Dermis microvascular lymphatic vessel endothelial cell (primary cell): ENCODE measurements at places on chromosomes 5 and 9. TPM values are rescaled to one million over a fixed set of nuclear protein-coding genes. Genes with fewer than 3 reads are reported as not detected.

DNA sequence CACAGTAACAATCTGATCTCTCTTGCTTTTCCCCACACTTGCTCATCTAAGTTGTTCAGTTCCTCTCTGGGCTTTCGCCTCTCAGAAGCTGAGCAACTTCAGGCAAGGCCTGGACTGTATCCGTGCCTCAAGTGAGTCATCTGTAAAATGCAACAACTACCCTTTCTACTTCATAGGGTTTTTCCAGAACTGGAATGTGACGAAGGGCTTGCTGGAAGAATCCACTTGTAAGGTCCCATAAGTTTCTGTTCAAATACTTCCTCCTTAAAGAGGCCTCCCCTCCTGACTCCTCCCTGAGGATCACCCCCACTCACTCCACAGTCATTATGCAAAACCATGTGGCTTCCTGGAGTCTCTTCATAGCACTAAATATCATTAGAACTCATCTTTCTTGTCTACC, 17.5 kb upstream of the INSYN2B start:
- no peak for DNase-seq

DNA sequence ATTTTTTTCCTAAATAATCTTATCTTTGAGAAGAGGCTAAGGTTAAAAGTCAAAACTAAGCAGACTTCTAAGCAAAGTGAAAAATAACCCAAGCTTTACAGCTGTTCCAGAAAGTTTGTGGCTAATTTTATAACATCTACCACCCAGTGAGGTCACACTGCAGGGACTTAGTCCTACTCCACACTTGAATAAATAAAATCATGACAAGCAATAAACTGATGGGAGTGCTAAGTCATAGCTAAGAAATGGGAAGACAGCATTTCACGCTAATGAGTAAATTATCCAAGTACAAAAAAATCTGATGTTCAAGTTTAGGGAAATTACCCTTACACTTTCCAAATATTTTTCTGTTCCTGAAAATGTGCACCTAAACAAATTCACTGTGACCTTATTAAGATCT, 47.7 kb downstream of the ZNF608 start:
- DNase-seq: no peak

Gene LHX2
- total RNA-seq: not detected in 2 replicates

Gene FOXD4
- total RNA-seq: 0.13 TPM in 2 replicates

DNA sequence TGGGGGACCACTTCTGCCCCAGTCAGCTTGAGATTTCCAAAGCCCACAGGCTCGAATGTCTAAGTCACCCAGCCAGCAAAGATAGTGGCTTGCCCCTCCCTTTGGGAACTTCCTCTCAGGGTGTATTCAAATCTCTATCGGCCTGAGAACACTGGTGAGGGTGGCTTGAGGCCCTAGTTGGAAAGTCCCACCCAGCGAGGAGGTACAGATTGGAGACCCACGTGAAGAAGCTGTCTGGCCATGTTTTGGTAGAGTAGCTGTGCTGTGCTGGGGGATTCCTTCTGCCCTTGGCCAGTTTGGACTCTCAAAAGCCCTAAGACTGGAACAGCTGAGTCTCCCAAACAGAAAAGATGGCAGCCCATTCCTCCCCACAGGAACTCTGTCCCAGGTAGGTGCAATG, 172.7 kb upstream of the RIOK2 start:
- no peak for DNase-seq

Gene ST8SIA4
- total RNA-seq: 4.8 and 7.2 TPM in 2 replicates

GRCh38 chr5:159963935-159964334, 45.0 kb upstream of the TTC1 start:
- no peak for DNase-seq

DNA sequence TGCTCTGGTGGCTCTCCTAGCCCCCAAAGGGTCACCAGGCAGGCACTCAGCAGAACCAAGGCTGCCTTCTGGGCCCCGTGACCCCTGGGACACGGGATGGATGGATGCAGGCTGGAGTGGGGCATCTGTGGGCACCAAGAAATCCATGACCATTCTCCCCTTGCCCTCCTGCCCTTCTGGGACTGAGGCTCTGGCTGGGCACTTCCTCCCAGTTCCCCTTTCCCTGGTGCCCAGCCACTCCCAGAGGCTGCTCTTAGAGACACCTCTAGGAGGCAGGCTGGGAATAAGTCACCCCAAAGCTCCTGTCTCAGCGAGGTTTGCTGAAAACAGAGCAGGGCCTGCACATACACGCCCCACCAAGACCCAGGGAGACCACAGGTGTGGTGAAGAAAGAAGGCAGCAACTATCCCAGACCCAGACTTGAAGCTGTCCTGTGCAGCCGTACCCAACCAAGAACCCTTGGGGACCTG, 943 bp downstream of the STING1 start:
- peak; percentile 48 for DNase-seq

Gene ADAMTS13
- total RNA-seq: 0.39 and 1.0 TPM in 2 replicates

GRCh38 chr5:34483442-34484033, 172.6 kb upstream of the RAI14 start:
- no peak for DNase-seq

Gene WNT8A
- total RNA-seq: not detected in 2 replicates

DNA sequence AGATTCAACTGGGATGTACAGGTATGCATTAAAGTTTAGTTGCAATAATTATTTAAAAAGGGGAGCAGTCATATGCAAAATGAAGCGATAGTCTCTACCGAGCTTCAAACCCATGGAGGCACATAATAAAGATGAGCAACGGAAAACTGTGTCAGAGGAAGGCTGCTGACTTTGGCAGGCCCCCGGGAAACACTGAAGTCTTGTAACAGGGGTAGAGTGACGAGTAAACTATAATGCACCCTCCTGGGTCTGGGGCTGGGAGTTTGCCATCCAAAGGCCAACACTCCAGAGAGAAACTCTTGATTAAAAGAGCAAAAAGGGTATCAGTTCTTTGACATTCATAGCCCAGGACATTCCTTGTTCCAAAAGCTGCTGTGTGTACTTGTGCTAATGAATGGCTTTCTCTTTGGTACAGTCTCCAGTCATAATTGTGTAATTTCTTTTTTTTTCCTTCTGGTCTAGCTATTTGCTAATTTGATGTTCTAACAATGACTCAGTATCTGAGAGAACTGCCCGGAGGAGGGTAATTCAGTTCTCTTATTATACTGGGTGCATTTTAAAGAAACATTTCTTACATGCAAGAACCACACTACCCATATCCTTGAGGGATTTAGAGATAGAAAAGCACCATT, 59.2 kb downstream of the TNC start:
- no peak for DNase-seq

- no peak for DNase-seq
These were observed 47.4 kb downstream of the NDUFS4 start for GRCh38 chr5:53607886-53608285.

Gene TRMO
- total RNA-seq: 11.8 and 14.4 TPM in 2 replicates

GRCh38 chr9:117744856-117745389, 40.7 kb downstream of the TLR4 start:
- no peak for DNase-seq

- DNase-seq: peak; percentile 95
These were observed 85.8 kb downstream of the FBXO38 start for GRCh38 chr5:148469501-148469935.

DNA sequence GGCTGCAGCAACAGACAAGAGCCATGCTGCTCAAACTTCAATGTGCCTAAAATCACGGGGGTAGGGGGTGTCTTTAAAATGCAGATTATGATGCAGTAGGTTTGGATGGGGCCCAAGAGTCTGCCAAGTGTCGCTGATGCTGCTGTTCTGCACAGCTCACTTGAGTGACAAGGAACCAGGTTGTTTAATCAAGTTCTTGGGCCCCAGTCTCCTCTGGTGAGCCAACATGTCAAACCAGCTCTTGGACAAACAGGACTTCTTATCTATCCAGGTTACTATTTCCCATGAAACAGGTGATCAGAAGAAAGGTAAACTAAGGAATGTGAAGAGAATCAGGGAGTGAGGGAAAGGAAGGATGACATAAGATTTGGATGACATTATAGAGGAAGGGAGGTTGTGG, 78.0 kb downstream of the APBA1 start:
- DNase-seq: no peak

GRCh38 chr9:101664453-101664852, 69.7 kb upstream of the PPP3R2 start:
- no peak for DNase-seq

Gene GPR151
- total RNA-seq: not detected in 2 replicates

DNA sequence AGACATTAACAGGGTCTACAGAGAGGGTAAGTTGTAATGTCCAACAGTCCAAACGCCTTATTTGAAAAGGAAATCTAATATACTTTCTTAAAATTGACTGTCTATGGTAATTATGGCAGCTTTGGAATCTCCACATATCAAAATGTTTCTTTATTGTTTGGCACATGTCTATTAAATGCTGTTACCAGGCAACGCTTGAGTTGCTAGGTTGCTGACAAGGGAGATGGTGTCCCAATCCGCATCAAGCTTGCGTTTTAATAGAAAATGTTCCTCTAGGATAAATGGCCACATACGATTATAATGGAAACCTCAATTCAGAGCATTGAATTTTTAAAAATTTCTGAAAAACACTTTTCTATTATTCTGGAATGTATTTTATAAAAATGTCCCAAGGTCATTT, 9.2 kb downstream of the ANXA1 start:
- DNase-seq: no peak

DNA sequence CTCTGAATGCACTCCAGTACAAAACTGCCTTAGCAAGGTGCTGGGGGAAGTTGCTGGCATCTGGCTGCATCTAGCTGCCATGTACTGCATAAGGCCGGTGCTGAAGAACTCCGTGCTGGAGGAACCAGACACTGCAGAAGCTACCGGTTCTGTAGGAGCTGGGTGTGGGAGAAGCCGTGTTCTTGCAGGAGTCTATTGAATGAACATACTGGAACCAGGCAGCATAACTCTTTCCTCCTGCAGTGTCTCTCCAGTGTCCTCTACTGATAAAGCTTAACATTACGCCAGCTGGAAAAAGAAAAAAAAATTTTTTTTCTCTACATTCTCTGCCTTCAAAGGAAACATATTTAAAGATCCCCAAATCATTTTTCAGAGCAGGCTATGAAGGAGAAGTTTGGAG, 38.5 kb downstream of the VPS13A start:
- peak; percentile 30 for DNase-seq

DNA sequence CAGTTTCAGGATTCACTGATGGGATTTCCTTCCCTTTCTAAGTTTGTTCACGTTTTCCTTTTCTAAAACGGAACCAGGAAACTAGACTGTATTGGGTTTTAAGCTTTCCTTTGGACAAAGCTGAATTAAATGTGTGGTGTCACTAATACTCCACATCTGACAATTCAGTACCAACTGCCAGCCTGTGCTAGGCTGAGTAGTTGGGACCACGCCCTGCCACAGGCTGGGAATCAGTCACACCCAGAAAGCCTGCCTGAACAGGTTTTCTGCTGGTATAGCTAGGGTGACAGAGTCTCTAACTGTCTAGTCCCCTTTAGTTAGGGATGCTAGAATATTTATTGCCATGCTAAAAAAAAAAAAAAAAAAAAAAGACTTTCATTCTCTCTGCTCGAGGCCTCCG, 15.6 kb downstream of the SPACA9 start:
- DNase-seq: no peak

GRCh38 chr5:176994460-176995121, 12.0 kb downstream of the UIMC1 start:
- peak; percentile 97 for DNase-seq

DNA sequence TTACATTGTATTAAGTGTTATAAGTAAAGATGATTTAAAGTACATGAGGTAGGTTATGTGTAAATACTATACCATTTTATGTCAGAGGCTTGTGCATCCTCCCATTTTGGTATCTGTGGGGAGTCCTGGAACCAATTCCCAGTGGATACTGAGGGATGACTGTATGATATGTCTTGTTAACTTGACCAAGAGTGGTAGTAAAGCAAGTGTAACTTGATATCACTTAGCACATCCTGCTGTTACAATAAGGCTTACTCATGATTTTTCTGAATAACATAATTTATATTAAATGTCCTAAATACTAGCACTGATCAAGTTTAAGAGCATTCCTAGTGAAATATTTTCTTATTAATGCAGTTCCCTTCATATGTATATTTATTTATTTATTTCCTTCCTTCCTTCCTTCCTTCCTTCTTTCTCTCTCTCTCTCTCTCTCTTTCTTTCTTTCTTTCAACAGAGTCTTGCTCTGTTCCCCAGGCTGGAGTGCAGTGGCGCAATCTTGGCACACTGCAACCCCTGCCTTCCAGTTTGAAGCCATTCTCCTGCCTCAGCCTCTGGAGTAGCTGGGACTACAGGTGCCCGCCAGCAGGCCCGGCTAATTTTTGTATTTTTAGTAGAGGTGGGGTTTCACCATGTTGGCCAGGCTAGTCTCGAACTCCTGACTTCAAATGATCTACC, 7.5 kb downstream of the NDFIP1 start:
- DNase-seq: peak; percentile 13

Gene LRRC70
- total RNA-seq: 43.4 and 63.7 TPM in 2 replicates

- peak; percentile 77 for DNase-seq
These were observed 1.6 kb downstream of the TMEM245 start for GRCh38 chr9:109117856-109118807.

- no peak for DNase-seq
These were observed 23.4 kb downstream of the PAEP start for GRCh38 chr9:135584934-135585333.

DNA sequence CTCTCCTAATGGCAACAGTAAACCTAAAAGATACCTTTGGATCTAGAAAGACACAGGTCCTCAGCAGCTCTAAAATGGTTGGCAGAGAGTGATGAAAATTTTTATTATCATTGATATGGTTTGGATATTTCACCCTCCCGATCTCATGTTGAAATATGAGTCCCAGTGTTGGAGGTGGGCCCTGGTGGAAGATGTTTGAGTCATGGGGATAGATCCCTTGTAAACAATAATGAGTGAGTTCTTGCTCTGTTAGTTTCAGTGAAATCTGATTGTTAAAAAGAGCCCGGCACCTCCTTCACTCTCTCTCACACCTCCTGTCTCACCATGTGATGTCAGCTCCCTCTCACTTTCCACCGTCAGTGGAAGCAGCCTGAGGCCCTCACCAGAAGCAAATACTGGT, 117.7 kb downstream of the FRMD3 start:
- DNase-seq: no peak

- no peak for DNase-seq
These were observed 755.8 kb upstream of the EDIL3 start for GRCh38 chr5:85140471-85140870.

Gene ANKDD1B
- total RNA-seq: 0.38 and 0.51 TPM in 2 replicates

GRCh38 chr5:109682383-109682782, 7.3 kb upstream of the MAN2A1 start:
- no peak for DNase-seq

DNA sequence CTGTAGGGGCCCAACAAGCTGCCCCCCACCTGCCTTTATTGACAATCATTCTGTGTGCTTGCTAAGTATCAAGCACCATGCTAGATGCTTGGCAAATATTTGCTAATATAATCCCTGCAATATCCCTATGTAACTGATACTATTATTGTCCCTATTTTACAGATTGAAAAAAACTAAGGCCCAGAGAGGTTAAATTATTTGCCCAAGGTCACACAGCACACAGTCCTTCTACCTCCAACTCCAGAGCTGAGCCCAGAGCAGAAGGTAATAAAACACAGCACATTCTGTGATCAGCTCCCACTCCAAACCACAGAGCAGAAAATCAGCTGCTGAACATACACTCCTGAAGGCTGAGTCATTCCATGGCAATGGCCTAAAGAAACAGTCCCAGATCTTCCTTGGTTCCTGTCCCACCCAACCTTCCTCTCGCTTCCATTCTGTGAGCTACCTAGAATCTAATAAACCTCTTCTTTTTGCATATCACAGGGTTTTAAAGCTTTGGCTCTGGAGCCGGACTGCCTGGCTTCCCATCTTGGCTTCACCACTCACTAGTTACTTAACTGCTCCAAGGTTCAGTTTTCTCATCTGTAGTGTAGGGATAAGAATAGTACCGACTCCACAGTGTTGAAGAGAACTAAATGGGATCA, 66.7 kb upstream of the ADRA1B start:
- no peak for DNase-seq
